ENCODE measurements at places on chromosomes 4 and X.

- DNase-seq, result no peak
These were observed 502.4 kb downstream of the NLGN4X start for GRCh38 chrX:5726224-5726623.

DNA sequence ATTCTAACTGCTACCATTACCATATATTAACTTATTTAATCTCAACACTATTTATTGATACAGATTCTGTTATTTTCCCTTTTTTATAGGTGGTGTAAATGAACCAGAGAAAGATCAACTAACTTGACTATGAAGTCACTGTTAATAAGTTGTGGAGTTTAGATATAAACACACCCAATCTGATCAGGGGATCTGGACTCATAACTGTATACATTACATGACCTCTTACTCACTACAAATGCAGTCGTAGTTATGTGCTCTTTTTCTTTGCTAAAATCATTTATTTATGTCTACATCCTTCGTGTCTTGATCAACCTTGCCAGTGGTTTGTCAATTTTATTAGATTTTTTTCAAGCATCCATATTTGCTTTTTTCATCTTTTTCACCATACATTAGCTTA lies 614.8 kb upstream of the FAM241A start:
- no peak for DNase-seq

GRCh38 chr4:164012396-164013027 lies 518.0 kb downstream of the TMA16 start:
- DNase-seq, result peak; percentile 36

DNA sequence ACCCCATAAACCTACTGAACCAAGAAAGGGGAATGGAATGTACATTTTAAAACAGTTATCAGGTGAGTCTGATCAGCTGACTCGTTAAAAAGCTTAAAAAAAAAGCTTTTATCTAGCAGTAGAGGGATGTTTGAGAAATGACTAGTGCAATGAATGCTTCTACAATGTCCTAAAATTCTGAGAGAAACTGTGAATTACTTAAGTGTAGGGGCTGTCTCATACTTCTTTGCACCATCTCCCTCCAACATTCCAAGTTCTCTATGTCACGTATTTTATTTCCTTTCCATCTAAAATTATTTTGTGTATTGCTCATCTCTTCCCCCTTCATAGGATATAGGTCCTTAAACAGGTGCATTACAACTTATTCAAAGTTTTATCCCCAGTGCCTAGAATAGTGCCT lies 11.9 kb upstream of the AREG start:
- DNase-seq, result no peak

DNA sequence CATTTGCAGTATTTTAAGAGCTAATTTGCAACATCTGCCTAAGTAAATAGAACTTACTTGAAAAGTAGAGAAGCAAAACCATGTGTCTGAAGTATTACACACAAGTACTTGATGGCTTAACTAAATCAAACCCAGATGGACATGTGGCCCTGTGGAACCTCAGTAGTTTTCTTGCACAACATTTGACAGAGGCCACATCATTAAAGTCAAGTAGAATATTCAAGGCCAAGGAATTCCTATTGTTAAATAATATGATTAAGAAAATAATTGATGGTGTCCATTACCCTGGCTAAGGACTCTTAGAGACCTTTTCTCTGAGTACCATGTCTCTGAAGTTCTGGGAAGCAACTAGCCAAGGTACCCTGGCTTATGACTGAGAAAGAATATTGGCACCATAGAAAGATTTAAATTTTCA lies 135.4 kb upstream of the OTUD4 start:
- no peak for DNase-seq

- DNase-seq, result no peak
These were observed 167.5 kb upstream of the PDE5A start for GRCh38 chr4:119795986-119796578.
